Upper lobe of right lung (tissue), 1 donor: ENCODE measurements at places on chromosomes 5 and 9. TPM values are rescaled to one million over a fixed set of nuclear protein-coding genes. Genes with fewer than 3 reads are reported as not detected.

GRCh38 chr9:12876872-12877271 is 102.1 kb downstream of the LURAP1L start:
- no peaks in the 10 kb centered on the region for H3K4me1 ChIP-seq
- H3K27me3 ChIP-seq = no peaks in the 10 kb centered on the region
- no peak overlapping the region for H3K27ac ChIP-seq
- no peak overlapping the region for H3K4me3 ChIP-seq
- DNase-seq = no peak

DNA sequence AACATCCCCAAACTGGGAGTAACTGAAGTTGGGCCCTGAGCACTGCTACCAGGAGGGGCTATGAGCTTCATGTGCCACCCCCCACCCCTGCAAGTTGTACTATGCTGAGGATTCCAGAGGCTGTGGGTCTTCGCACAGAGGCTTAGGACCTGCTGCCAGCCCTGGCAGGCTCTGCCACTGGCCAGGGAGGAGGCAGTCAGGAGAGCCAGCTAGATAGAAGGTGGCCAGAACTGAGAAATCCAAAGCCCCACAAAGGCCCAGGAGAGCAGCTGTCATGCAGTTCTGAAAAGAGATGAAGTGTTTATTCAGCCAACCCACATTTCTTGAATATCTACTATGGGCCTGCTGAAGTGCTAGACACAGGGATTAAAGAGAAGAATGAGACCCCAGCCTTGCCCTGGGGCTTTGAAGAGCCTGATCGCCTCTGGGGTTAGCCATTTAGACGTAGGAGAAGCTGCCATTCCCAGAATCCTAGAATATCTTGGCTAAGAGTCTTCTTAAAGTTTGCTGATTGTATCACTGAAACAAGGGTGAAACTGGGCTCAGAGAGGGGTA is 1.4 kb downstream of the ALAD start:
- no peaks in the 10 kb centered on the region for H3K27me3 ChIP-seq
- H3K4me1 ChIP-seq = peaks cover 12% of the 10 kb centered on the region
- H3K27ac ChIP-seq = no peak overlapping the region

Gene STPG3
- not detected for total RNA-seq

Gene SPOUT1
- 45.8 TPM for total RNA-seq

Gene PIP5KL1
- 3.5 TPM for total RNA-seq

Gene DCP2
- total RNA-seq = 51.1 TPM
